ENCODE measurements at places on chromosomes 1 and 21.

GRCh38 chr1:153649137-153649862 is 9.2 kb upstream of the SNAPIN start:
- no peak for DNase-seq

DNA sequence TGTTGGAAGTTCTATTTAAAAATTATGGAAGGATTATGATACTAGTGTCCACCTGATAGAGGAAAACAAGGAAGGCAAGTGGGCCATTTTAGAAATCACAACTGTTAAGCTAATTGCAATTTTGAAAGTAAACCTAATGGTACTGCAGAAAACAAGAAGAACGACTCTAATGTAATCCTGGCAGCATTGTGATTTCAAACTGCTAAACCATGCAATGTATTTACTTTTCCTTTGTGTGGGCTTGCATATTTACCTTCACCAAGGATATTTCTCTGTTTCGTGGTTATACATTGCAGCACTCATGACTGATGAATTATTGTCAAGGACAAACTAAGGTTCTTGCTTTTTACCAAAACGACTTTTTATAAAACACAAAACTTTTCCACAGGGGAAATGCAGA is 88.1 kb downstream of the TM2D1 start:
- DNase-seq: no peak

- no peak for DNase-seq
Observed at GRCh38 chr1:173258479-173259264, 51.5 kb upstream of the TNFSF4 start.

- DNase-seq: no peak
Observed at GRCh38 chr21:45855248-45855811, 126.2 kb upstream of the COL6A1 start.

Data from mesothelial cell of epicardium (in vitro differentiated cells).